ENCODE measurements at places on chromosomes 11 and 22.
A peak's percentile ranks its signal among the peaks of the same experiment; 100 is the strongest.

- DNase-seq, result no peak
Measured at GRCh38 chr11:118167253-118167652, 9.2 kb downstream of the SCN2B start.

GRCh38 chr11:108587109-108587508 is 6.5 kb downstream of the EXPH5 start:
- DNase-seq, result no peak

- no peak for DNase-seq
Measured at GRCh38 chr22:50313021-50313420, 5.6 kb upstream of the PLXNB2 start.

DNA sequence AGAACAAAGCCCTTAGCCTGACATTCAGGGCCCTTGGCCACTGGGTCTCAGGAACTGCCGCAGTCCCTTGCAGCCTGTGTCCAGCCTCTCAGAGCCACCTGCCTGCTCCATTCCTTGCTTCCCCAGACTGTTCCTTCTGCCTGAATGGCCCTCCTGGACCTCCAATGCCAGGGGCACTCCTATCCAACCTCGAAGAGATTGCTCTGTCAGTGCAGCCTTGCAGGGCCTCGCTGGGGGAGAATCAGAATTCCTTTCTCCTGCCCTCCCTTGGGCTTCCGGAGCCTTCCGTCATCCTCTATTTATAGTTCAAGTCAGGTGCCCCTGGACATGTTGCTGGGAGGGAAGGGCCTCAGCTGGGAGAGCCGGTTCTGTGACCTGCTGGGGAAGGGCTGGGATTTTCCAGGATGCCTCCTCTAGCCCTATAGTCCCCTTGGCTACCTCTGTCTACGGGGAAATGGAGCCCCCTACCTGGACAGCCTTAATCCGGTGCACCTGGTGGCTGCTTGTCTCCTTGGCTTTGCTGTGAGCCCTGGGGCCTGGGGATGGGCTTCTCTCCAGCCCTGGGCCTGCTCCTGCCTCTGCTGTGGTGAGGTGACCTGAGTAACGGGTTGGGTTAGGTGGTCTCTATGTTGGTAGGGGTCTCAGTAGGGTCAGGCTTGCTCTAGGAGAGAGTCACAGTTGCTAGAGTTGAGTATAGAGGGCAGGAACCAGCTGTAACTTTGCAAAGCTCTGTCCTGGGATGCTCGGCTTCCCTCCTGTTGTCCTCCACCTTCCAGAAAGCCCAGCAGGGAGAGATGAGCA is 45.9 kb upstream of the SYT7 start:
- DNase-seq, result no peak

- no peak for DNase-seq
Measured at GRCh38 chr22:45318558-45319323, 9.0 kb downstream of the FAM118A start.

DNA sequence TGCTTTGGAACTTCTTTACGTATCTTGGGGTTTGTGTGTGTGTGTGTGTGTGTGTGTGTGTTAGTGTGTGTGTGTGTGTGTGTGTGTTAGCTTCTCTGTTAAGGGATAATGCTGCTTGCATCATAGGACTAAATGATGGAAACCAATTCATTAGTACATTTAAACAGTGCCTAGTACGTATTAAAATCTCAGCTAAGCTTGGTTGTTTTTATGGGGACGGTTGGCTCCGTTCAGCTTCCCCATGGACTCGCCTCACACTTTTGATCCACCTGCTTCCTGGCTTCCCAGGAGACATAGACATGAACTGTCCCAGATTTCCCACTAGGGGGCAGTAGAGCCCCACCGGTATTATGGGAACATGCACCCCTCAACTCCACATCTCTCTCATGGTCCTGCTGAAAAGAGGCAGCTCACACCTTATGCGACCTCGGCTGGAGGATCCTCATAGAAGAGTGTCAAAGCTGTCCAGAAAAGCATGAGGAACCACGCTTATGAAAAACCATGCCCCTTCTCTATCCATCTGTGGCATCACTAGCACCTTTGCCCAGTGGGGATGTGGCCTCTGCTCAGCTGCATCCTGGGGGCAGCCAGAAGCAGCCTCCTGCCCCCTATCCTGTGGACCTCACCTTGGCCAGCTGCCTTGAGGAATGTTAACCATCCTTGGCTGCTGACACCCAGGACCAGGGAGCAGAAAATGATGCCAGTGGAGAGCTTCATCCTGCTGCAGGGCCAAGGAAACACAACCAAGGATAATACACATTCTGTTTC is 9.7 kb upstream of the SAAL1 start:
- peak; percentile 39 for DNase-seq

GRCh38 chr11:20367313-20367948 is 3.9 kb downstream of the HTATIP2 start:
- no peak for DNase-seq

DNA sequence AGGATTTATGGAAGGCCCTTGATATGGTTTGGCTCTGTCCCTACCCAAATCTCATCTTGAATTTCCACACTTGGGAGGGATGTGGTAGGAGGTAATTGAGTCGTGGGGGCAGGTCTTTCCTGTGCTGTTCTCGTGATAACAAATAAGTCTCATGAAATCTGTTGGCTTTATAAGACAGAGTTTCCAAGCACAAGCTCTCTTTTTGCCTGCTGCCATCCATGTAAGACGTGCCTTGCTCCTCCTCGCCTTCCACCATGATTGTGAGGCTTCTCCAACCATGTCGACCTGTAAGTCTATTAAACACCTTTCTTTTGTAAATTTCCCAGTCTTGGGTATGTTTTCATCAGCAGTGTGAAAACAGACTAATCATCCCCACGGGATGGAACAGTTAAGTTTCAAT is 557.2 kb upstream of the ISX start:
- DNase-seq, result no peak

DNA sequence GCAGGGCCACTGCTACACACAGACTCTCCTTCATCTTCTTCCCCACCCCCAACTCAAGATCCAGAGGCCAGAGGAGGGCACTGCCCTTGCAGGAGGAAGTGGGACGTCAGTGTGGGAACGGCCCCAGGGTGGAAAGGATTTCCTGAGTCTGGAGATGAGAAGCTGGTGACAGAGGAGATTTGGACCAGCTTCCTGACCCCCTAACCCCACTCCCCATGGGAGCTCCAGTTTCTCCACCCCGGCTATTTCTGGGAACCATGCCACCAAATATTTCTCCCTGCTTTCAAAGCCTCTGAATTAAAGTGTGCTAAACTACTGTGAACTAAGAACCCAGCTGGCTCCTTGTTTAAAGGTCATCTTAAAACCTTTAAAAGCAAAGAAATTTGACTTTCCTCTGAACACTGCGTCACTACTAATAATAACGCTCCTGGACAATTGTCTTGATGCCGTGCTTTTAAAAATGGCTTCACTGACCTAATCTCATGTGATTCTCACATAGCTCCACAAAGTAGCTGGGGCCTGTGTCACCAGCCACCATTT is 46.6 kb downstream of the CWC15 start:
- no peak for DNase-seq

GRCh38 chr11:17877886-17878285 is 135.0 kb downstream of the SERGEF start:
- no peak for DNase-seq

DNA sequence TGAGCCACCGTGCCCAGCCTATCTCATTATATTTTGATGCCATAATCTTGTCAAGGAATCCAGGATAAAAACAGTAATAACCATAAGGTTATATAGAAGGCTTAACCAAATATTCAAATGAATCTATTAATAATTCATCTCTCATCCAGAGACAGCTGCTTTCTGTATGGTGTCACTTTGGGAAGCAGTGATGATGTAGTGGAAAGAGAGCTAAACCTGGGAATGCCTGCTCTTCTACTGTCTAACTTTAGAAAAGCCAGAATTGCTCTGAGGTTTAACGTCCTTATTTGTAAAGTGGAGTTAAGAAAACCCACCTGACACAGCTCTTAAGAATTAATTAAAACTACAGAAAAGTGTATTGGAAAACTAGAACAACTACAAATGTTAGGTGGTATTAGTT is 29.3 kb upstream of the OR10D3 start:
- no peak for DNase-seq

GRCh38 chr11:134074766-134075165 is 5.9 kb downstream of the JAM3 start:
- DNase-seq, result no peak

GRCh38 chr11:47234669-47235100 is 13.9 kb downstream of the ACP2 start:
- no peak for DNase-seq

- no peak for DNase-seq
Measured at GRCh38 chr11:16946477-16947282, 67.5 kb downstream of the PLEKHA7 start.

- no peak for DNase-seq
Measured at GRCh38 chr11:203945-204586, 3.1 kb downstream of the BET1L start.

- DNase-seq, result no peak
Measured at GRCh38 chr11:36532941-36533601, 23.0 kb upstream of the TRAF6 start.

DNA sequence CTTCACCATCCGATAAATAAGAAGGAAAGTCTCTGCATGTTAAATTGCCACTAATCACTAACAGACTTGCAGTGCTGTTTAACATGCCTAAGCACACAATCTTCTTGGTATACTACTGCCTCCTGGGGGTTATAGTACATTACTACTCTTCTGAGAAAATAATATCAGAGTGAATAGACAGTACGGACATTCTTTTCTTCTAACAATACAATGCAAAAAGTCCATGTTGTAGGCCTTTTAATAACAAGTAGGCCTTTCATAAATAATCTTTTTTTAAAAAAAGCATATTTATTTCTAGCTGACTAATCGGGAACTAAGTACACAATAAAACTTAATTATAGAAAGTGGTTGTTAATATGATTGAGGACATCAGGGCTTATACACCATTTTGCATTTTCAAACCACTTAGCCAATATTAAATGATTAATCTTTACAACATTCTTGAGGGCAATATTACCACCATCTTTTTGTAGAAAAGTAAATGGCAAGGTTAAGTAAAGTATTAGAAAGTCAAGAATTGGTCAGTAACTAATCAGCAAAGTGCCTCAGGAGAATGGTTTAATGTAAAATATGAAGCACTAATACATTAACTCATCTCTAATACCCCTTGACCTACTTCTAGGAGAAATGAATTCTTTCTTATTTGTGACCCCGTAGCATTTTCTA is 84.7 kb downstream of the TTC28 start:
- no peak for DNase-seq
